ENCODE measurements at places on chromosomes 16 and 17.

GRCh38 chr16:71956486-71956885 lies 43.7 kb downstream of the PKD1L3 start:
- no peak for DNase-seq

DNA sequence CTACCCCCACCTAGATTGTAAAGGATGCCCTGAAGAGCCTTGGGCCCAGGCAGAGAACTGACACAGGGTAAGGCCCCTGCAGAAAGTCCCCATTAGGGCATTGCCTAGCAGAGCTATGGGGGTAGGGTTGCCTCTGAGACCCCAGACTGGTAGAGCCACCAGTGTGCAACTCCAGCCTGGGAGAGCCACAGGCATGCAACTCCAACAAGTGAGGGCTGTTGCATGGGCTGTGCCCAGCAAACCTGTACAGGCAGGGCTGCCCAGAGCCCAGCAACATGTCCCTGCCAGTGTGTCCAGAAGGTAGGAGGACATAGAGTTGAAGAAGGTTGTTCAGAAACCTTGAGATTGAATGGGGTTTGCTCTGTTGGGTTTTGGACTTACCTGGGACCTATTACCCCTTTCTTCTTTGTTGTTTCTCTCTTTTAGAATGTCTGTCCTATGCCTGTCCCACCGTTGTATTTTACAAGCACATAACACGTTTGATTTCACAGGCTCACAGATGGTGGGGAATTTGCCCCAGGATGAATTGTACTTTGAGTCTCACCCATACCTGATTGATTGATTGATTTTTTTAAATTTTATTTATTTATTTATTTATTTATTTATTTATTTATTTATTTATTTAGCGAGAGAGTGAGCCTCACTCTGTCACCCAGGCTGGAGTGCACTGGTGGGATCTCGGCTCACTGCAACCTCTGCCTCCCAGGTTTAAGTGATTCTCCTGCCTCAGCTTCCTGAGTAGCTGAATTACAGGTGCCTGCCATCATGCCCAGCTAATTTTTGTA lies 16.4 kb downstream of the SGF29 start:
- no peak for DNase-seq

- no peak for DNase-seq
These were observed 165.1 kb downstream of the HS3ST2 start for GRCh38 chr16:22979038-22979437.

GRCh38 chr16:69243479-69243878 lies 56.5 kb downstream of the SNTB2 start:
- DNase-seq, result no peak

DNA sequence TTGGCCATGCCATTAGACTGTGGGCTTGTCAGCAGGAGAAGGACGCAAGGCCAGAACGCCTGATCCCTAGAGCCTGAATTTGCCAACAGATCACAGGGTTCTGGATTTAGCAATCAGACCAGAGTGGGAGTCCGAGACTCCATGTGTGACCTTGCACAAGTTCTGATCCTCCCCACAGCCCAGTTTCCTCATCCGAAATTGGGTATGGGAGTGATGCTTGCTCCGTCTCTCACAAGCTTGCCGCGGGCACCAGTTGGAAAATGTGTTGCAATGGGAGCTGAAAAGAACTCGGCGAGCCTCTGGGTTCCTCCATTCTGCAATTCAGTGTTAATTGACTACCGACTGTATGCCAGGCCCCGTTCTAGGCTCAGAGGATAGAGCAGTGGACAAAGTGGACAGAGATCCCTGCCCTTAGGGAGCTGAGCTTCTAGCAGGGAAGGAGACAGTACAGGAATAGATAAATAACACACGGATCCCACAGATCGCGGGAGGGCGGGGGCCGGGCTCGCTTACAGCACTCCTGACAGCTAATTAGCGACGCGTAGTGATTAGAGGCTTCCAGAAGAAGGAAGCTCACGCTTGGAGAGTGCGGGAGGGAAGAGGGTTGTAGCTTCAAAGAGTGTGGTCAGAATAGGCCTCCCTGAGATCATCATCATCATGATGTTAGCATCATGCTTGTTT lies 150.4 kb upstream of the CIBAR2 start:
- no peak for DNase-seq

DNA sequence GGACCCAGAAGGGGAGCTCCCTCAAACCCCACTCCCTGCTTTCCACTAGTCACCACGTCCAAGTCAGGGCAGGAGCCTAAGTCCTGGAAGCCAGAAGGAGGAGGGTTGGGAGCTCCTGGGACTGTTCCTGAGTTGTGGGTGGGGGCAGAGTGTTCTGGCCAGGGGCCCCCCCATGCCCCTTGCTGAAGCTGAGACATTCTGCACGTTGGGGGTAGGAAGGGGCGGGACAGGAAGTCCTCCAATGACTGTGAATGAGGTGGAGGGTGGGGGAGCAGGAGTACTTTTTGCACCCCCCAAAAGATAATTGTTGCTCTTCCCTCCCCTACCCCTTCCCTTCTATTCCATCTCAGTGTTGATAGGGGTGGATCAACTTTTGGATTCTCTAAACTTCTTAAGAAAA lies 21.4 kb upstream of the C17orf113 start:
- DNase-seq, result no peak

DNA sequence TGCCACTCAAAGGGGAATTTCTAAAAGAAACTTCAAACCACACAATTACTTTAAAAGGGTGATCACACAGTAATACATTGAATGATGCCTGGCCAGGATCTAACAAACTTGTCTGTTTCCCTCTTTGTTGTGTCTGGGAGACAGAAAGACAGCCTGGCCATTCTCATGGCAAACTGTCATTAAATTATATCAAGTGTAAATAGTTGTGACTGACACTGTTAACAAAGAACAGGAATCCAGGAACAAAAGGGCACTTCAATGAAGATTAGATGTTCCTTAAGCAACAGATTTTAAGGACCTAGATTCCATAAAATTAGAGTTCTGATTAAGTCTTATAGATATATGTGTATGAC lies 383.6 kb downstream of the KCNJ2 start:
- no peak for DNase-seq

- no peak for DNase-seq
These were observed 21.4 kb downstream of the SLC7A6 start for GRCh38 chr16:68285683-68286082.

DNA sequence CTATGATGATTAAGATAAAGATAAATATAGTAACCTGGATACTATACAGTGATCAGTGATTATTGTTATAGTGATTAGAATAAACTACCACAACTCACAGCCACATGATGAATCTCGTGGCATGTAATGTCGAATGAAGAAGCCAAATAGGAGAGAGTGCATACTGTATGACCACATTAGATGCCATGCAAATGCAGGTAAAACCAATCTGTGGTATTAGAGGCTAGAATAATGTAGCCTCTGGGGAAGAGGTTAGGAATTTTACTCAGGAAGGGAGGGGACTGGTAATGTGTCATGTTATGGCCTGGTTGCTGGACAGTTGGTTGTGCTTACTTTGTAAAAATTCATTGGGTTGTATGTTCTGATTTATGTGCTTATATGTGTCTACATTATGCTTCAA lies 402.7 kb downstream of the CDH13 start:
- no peak for DNase-seq

DNA sequence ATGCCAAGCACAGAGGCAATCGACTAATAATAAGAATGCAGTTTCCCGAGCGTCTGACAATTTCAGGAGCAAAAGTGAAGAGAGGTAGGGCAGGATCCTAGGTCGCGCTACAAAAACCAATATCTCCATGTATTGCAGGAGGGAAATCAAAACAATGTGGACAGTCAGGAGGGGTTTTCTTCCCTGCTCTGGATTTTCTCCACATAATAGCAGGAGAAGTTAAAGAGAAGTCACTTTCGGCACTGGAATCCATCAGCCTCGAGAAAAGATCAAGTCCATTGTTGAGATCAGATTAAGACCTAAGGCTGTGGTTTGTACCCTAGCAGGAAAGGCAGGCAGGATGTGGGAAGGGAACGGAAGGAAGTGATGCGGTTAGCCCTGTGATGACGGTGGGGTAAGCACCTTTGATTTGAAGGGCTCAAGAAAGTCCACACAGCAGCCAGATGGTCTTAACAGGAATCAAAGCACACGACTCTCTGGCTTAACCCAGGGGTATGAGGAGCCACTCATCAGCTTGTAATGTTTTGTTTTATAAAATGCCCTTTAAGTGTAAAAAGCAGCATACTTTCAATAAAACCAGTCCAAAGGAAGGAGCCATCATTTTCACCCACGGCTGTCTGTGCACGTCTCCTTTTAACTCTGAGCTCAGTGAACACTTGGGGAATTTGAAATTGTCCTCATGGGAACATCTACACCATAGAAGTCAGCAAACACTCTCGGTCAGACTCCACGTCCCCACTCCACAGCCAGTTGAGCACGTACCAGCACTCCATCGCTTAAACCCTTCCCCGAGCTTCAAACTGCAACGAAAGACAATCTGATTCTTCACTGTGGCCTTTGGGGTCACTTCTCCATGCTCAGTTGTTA lies 15.8 kb upstream of the AKTIP start:
- DNase-seq, result peak; percentile 66

- DNase-seq, result no peak
These were observed 48.7 kb upstream of the NDRG4 start for GRCh38 chr16:58451265-58451689.

- DNase-seq, result no peak
These were observed 69.5 kb downstream of the HIC1 start for GRCh38 chr17:2124391-2124790.

- no peak for DNase-seq
These were observed 153.4 kb upstream of the GSE1 start for GRCh38 chr16:85459529-85460251.

GRCh38 chr17:44203731-44204440 lies 4.2 kb upstream of the ATXN7L3 start:
- DNase-seq, result no peak

- no peak for DNase-seq
These were observed 674 bp downstream of the TOM1L1 start for GRCh38 chr17:54901230-54901822.

GRCh38 chr16:30677931-30678585 lies 19.8 kb downstream of the FBRS start:
- no peak for DNase-seq

GRCh38 chr17:58621174-58621573 lies 70.7 kb downstream of the TEX14 start:
- peak; percentile 74 for DNase-seq

DNA sequence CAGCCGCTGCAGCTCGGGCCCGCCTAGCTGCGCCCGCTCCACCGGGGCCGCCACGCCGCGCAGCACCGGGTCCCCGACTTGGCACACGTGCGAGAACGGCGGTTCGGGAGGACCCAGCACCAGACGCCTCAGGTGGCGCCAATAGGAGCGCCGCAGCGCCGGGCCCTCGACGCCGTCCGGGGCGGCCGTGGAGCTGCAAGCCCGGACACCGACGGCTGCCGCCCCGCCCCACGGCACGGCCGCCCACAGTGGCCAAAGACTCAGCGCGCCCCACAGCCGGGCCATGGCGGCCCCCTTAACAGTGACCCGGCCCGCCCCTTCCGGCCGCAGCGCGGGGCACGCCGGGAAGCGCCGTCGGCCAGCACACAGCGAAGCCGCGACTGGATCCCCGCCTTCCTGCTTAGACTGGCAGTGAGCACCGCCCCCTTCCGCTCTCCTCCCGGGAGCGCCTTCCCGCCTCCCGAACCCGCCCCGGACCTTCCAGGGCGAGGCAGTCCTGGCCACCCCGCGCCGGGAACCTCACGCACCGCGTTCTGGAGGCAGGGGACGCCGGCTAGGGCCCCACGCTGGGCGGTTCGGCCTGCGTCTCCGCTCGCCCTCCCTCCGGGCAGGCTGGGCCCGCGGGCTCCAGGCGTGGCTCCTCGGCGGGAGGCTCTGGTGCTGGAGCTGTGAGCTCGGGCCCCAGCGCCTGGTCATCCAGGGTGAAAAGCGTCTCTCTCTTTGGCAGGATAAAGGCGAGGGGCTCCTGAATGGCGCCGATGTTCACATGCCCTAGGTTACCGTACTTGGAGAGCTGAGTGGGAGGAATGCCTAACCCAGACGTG lies at the start of gene PDF:
Gene PDF, minus strand, starts transcription at position 303 of the 824 bp plus-strand sequence. Its CDS starts 18 bp downstream, at position 285.
- DNase-seq, result peak; percentile 92

- DNase-seq, result no peak
These were observed 1.8 kb downstream of the KCNJ2 start for GRCh38 chr17:70171159-70171558.

DNA sequence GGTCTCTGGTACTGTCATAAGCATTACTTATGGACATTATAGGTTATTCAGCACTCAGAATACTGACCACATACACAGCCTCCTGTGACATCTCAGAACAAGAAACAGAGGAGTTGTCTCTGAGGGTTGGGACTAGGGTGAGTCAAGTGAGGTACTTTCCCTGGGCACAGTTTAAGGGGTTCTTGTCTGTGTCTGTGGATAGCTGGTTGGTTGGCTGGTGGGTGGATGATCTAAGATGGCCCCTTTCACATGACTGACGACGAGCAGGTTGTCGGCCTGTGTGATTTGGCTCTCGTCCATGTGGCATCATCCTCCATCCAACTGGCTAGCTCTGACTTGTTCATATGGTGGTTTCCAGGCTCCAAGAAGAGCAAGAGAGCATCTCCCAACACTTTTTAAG lies 163.9 kb downstream of the PRKCB start:
- DNase-seq, result no peak

- DNase-seq, result no peak
These were observed 76.8 kb upstream of the CIBAR2 start for GRCh38 chr16:85188822-85189672.

GRCh38 chr17:73371285-73371684 lies 59.5 kb upstream of the CDC42EP4 start:
- no peak for DNase-seq

DNA sequence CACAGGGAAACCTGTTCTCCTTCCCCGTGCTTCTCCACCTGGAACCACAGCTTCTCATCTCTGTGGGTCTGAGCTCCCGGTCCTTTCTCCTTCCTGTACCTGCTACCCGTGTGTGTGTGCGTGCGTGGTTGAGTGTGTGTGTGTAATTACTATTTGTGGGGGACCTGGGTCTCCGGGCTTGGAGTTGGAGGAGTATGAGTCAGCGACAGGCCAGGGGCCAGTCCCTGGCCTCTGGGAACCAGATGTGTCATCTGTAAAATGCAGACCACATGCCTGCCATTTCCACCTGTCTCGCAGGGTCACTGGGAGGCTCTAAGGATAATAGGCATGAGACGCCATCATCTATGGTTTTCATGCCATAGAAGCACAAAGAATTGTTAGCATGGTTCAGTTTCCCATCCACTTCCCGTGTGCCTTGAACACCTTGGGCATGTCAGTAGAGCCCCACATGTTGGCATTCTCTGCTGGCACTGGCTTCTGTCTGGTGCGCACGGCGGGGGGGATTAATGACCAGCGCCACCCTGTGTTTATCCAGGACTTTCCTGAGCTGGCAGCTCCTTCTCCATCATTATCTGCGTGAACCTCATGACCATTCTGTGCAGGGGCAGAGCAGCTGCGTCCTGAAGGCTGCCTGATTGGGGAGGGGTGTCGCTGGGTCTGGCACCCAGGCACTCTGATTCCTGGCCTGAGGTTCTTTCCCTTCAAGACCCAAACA lies 1.5 kb downstream of the ZNF205 start:
- DNase-seq, result no peak

GRCh38 chr17:292016-292415 lies 60.6 kb downstream of the RPH3AL start:
- no peak for DNase-seq

- no peak for DNase-seq
These were observed 1.6 kb downstream of the IL21R start for GRCh38 chr16:27403601-27403992.

GRCh38 chr17:77637818-77638575 lies 320.5 kb upstream of the TNRC6C start:
- no peak for DNase-seq
